ENCODE measurements at places on chromosomes 13 and 19.

GRCh38 chr13:102035969-102036368, 365.9 kb downstream of the FGF14 start:
- DNase-seq: no peak

GRCh38 chr19:5503598-5503997, 48.4 kb downstream of the ZNRF4 start:
- DNase-seq: no peak

GRCh38 chr13:109114991-109115390, 485.6 kb downstream of the MYO16 start:
- DNase-seq: no peak

DNA sequence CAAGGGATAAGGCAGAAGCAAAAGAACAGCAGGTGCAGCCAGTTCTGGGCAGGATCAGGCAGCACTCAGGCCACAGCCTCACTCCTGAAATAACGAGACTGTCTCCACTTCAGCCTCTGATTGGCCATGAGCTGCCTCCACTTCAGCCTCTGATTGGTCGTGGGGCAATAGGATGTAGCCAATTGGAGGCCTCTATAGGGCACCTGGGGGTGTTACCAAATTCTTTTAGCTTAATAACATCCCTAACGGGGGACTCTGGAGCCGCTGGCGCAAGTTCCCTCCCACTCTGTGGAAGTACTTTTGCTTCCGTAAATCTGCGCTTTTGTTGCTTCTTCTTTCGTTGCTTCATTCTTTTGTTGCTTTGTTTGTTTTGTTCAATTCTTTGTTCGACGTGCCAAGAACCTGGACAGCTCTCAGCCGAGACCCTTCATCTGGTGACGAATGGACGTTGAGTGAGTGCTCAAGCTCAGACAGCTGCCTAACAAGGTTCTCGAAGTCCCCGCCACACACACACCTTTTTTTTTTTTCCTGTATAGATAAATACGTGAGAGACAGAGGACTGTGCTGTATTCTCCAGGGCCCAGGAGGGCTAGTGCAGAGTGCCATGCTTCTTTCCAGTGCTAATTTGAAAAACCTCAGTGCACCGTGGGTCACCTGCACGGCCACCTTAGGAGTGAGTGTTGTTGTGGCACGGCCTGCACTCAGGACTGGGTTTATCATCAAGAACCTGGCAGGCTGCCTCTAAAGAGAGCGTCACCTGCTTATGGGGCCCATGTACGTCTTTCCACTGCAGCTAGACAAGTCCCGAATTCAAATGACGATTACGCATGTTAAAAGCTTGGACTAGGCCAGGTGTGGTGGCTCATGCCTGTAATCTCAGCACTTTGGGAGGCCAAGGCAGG, 32.0 kb upstream of the TUBGCP3 start:
- DNase-seq: no peak

- no peak for DNase-seq
These were observed 410 bp downstream of the PIN1 start for GRCh38 chr19:9835507-9835949.

DNA sequence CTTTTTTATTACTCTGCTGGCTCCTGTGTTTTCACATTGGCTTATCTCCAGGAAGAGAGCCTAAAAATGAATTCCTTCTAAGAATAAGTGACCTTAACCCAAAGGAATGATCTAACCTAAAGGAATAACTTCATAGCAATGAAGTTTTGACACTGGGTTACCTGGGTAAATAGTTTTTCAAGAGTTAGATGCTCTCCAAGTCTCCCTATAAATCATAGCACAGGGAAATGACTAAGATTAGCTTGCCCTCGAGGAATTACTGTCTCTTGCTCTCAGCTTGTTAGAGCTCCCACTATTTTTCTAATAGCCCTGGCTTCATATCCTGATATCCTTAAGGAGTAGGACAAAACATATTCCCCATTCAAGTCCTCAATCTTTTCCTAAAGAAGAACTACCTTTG, 66.3 kb downstream of the SPRY2 start:
- DNase-seq: no peak

DNA sequence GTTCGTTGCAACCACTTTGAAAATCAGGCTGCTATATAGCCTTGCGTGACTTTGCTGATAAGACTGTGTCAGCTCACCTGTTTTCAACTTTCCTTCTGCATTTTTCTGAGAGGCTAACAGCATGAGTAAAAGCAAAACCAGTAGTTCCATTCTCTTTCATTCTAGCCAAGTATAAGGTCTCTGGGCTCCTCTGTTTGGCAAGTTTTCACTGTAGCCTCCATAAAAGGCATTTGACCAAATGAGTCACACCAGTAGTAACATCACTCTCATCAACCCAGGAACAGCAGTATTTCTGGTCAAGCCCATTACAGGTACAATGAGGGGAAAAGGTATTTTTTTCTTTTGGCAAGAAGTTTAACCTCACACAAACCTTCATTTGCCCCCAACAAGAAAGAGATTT, 1149.8 kb upstream of the MIR17HG start:
- DNase-seq: no peak

DNA sequence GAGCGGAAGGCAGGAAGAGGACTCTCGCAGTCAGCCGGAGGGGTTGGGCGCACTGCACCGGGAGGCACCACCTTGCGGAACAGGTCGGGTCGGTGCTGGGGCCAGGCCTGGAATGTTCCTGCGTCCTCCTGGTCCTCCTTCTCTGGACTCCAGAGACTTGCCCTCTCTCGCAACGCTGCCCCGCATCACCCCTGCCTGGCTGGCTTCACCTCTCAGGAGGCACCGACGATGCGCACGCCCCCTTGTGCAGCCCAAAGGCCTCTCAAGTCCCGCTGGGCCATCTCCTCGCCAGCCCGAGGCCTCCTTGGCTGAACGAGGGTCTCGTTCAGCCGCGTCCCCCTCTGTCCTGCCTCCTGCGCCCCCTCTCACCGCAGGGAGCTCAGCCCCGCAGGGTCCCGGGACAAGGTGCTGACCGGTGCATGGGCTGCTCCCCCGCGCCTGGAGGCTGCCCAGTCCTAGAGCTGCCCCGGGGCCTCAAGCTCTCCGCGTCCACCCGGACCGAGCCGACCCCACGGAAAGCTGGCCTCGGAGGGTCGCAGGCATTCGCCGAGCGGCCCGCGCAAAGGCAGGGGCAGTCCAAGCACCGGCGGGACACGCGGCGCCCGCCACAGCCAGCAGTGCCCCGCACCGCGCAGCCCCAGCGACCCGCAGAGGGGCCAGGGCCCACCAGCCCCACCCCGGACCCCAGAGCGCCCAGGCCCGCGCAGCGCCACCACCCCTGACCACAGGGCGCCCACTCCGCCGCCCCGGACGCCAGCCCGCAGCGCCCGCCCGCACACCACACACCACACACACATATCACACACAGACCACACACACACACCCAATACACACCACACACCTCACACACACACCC, 133.8 kb downstream of the CRYL1 start:
- DNase-seq: no peak

DNA sequence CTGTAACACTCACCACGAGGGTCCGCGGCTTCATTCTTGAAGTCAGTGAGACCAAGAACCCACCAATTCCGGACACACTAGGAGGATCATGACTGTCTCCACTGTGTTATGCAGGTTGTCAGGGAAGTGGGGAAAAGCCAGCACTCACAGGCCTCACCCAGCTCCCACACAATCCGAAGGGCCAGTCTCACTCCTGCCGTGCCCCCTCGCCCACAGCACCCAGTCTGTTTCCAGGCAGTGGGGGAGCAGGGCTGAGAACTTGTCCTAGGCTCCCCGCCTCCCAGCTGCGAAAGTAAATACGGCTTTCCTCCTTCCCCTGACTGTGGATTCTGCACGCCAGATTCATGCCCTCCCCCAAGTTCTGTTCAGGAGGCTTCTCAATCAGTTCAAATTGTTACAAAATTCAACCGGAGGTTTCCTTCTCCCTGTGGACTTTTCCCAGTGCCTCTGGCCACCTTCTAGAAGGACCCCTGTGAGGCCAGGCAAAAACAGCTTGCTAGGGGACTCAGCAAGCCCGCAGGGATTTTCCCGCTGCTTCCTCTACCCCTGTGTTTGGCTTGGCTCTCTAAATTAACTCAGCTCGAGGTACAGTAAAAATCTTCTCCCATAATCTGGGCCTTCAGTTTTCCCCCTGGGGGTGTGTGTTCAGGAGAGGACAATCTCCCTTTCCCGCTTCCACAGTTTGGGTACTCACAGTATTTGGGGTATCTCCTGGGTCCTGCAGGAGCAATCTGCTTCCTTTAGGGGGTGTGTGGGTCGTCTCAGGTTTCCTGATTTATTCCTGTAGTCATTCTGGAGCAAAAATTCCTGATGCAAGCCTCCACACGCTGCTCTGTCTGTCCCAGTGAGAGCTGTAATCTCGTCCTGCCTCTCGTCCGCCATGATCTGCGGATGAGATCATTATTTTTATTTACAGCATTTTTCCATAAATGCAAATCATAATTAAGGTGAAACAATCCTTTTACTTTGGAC, 899.8 kb downstream of the GPC5 start:
- DNase-seq: no peak

DNA sequence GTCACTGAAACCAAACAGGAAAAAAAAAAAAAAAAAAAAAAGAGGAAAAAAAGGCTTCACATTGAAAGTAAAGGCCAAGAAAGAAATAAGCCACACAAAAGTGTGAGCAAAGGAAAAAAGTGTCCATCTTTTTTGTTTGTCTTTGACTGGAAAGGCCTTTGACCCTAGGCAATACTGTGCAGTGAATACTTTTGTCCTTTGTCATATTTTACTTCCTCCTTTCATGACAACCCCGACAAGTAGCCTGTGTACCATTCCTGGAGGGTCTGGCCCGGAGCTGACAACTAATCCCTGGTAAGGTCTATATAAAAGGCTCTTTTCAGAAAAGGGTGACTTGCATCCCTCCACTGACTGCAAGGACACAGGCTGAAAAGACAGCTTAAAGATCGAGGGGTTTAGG, 12.9 kb upstream of the MICU2 start:
- no peak for DNase-seq

- DNase-seq: no peak
These were observed 155.6 kb downstream of the TM9SF2 start for GRCh38 chr13:99656844-99657381.

- no peak for DNase-seq
These were observed 1.9 kb downstream of the CCNE1 start for GRCh38 chr19:29813642-29814041.

DNA sequence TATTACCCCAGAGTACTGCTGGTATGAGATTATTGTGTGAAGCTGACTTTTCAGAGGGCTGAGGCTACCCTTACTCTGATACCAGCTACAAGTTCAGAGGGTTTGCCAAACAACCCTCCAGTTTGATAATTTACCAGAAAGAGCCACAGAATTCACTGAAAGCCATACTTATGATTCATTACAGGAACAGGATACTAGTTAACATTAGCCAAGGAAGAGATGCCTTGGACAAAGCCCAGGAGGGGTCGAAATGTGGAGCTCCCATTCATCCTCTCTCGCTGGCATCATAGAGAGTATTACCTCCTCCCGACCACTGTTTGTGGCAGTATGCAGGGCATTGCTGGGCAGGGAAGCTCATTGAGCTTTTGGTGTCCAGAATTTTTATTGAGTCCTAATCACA, 364.3 kb downstream of the KCNRG start:
- no peak for DNase-seq

- DNase-seq: no peak
These were observed 9.2 kb upstream of the ZSCAN22 start for GRCh38 chr19:58317476-58318072.

GRCh38 chr13:80276371-80277289, 64.3 kb downstream of the SPRY2 start:
- DNase-seq: peak; percentile 79

- no peak for DNase-seq
These were observed 364.7 kb downstream of the ENOX1 start for GRCh38 chr13:43422116-43422515.

DNA sequence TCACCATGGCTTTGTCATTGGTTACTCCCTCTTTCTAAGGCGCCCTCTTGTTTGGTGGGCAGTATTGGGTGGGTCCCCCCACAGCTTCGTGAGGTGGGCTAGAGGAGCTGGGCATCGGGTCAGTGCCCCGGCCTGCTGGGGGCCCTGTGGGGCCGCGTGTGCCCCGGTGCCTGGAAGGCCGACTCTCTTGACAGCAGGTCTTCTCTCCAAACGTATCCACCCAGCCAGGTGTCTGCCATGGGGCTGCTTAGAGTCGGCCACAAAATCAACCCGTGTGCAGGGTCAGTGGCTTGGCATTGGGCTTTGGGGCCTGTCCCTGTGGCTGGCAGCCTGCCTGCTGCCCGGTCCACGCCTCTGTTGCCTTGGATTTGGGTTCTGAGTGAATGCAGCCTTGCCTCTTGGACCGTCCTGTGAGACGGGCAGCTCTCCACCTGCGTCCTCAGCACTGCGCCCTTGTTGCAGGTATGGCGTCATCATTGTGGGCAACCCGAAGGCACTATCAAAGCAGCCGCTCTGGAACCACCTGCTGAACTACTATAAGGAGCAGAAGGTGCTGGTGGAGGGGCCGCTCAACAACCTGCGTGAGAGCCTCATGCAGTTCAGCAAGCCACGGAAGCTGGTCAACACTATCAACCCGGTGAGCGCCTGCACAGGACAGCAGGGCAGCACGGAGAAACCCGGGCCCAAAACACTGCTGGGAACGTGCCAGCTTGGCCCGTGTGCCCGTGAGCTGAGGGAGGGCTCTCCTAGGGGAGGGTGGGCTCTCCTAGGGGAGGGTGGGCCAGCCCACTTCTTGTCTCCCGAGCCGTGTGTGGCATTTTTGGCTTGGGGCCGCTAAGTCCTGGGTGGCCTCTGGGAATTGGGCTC, 31.4 kb downstream of the UPF1 start:
- no peak for DNase-seq

- no peak for DNase-seq
These were observed 10.7 kb downstream of the PTPRH start for GRCh38 chr19:55198651-55199050.

DNA sequence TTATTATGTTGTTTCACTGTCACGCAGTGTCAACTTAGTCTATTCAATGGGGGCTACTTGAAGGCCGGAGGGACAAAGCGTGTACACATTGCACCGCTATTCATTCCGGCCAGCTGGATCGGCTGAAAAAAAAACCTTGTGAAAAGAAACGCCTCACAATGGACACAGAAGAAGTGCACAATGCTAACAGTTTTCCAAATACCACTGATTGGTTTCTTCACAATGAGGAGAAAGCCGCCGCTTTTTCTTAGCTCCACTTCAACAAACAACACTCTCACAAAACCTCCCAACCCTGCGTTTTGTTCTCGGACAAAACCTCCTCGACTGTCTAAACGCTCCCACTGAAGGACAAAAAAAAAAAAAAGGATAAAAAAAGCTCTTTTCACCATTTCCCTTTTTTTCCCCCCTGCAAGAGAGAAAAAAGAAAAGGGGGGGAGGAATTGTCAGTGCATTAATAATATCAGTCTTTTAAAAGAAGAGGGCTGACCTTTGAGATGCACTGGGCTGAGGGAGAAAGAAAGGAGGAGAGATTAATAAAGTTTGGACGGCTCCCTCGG, 5.4 kb downstream of the SOX21 start:
- no peak for DNase-seq

- DNase-seq: no peak
These were observed 21.7 kb downstream of the EDNRB start for GRCh38 chr13:77896977-77897376.

Data from spinal cord (tissue), 10 donors.